NCI-H2171 treated with DMSO at 0.1 percent for 48 hours (cell line): ENCODE measurements at places on chromosomes 4 and X.

DNA sequence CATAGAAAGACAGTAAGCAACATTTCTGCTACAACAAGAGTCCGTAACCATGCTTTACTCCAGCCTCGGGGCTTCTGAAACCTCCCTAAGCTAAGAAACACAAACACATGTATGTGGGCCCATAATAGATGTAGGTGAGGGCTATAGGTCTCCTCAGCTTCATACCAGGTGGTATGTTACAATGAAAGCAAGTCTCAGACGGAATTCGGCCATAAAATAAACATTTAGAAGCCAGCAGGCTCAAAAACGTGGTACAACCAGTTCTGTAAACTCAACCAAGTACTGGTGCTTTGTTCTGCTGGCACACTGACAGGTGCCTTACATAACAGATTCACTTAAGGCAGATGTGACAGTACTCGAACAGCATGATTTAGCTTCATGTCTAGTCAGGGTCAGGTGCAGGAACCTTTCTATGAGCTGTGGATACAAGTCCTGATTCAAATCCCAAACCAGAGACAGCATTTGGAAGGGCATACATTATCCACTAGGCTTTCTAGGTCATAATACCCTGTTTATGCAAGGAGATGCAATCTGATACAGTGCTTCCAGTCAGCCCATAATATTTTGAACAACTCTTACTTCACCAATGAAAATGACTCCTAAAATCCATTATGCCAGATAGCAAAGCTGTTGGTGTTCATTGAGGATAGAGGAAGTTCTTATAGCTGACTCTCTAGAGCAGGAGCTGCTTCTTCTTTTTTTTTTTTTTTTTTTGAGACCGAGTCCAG, 113.8 kb upstream of the ENPP6 start:
- no peak for DNase-seq

DNA sequence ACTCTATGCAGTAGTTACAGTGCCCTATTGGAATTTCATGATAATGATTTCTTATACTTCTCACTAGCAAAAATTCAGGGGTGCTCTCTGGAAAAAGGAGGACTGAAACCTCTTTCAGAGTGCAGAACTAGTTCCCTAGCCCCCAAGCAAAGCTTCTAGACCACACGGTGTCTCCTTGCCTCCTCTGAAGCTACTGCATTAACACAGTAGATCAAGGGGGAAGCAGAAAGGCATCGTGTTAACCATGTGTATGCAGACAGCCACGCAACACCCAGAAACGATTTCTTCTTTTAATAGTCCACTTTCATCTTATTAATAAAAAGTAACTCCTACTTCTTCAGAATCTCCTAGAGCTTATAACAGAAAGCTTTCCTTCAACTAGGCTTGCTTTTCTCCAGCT, 44.7 kb downstream of the MAML3 start:
- no peak for DNase-seq

DNA sequence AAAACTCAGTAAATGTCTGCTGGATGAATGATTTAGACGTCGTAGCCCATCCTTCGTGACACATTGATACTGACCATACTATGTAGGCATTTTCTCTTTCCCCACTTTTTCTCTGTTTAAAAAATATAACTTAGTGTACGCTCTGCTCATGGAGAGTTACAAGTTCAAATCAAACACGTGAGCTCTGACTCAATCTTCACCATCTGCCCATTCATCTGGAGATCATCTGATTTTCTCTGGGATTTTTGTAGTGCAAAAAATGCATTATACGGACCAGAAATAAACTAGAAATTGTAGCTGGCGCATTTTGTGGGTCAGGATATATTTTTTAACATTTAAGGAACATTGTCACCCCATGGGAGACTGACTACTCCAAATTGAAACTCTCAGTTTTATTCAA, 124.7 kb upstream of the FAM9B start:
- no peak for DNase-seq

- no peak for DNase-seq
Observed at GRCh38 chr4:184024637-184025036, 119.5 kb downstream of the STOX2 start.

DNA sequence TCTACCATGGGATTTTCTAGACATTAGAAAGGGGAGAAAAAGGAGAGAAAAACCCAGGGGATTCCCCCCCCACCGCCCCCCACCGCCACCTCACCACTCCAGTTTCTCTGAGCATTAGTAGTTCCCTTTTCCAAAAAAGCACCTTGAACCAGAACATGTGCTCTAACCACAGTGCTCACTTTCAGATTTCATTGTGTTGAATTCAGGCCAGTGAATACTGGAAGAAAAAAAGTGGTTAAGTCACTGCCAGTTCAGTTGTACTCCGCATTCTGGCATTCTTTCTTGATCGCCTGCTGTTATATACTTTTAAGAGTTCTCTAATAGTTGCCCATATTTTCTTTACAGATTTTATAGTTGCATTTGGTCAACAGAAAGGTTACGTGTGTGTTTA, 40.9 kb downstream of the JADE3 start:
- no peak for DNase-seq

GRCh38 chr4:80500613-80501012, 165.1 kb downstream of the CFAP299 start:
- DNase-seq, result no peak

DNA sequence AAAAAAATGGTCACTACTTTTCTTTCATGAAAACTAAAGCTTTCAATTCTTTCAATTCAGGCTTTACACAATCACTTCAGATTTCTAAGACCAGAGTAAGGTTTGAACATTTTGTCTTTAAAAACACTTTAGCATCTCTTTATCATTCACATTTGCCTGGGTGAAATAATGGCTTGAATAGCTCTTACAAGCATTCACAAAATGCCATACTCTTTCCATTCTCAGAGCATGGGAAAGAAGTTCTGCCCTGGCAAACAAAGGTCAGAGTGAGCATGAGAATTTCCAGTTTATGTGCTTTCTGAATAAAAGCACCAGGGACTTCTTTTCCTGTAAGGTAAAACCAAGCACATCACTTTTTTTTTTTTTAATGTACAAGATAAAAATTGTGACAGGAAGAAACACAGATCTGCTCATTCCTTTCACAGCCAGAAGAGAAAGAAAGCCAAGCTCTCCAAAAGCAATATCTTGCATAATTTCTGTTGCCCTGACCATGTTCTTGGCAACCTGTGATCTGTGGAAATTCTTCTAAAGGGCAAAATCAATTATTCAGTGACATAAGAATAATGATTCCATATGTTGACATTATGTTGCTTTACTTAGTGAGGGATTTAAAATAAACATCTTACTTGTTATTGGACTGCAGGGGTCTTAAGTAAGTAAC, 64.8 kb downstream of the CD40LG start:
- no peak for DNase-seq

DNA sequence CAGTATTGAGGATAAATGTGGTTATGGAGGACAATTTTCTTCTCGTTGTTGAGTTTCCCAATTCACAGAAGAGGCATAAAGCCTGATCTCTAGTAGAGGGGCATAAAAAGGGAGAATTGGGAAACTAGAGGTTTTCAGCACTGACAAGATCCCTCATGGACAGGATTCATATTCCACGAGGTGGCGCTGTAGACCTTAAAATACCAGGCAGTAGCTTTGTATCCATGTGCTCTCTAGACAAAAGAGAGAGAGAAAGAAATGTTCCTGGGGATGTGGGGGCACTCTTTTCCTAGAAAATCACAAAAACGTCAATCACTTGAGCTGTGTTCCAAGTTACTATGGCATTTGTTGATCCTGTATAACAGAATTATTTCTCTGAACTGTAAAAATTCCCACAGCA, 128.3 kb downstream of the MAGEE1 start:
- peak; percentile 28 for DNase-seq

DNA sequence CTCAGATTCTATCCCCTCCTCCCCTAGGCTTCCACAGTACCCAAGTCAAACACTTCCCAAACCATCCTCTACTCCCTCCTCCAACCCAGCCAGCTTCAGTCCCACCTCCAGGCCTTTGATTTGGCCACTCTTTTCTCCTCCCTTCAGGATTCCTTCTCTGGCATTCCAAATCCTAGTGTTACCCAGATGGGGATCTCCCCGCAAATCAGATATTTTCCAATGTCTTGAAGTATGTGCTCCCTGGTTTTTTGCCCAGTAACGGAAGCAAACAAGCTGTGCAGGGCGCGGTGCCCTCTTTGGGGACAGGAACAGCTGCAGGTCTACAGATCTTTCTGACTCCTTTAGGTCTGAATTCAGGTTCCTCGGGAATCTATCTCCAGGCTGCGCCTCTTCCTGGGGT, 2.2 kb upstream of the SYN1 start:
- no peak for DNase-seq

GRCh38 chr4:41432881-41433280, 105.1 kb upstream of the LIMCH1 start:
- no peak for DNase-seq

GRCh38 chr4:15262396-15262795, 165.4 kb upstream of the C1QTNF7 start:
- no peak for DNase-seq

GRCh38 chr4:53925050-53925605, 139.3 kb downstream of the CHIC2 start:
- no peak for DNase-seq

GRCh38 chr4:101596781-101597552, 193.6 kb upstream of the BANK1 start:
- no peak for DNase-seq
